Naive B cell (primary cell): ENCODE measurements at places on chromosomes 2 and 18. TPM values are rescaled to one million over a fixed set of nuclear protein-coding genes. Genes with fewer than 3 reads are reported as not detected.

DNA sequence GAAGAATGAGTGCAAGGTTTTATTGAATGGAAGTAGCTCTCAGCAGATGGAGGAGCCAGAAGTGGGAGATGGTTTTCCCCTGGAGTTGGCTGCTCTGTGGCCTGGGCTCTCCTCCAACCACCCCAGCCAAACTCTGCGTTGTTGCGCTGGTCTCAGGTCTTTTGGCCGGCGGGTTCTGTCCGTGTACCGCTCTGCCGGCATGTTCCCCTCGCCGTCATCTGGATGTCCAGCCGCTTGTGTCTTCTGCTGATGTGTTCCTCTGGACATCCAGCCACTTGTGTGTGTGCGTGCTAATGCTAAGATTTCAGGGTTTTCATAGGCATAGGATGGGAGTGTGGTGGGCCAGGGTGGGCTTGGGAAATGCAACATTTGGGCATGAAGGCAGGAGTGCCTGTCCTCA is 1311.3 kb upstream of the TMEFF2 start:
- H3K36me3 ChIP-seq: no peaks in the 10 kb centered on the region
- no peaks in the 10 kb centered on the region for H3K27me3 ChIP-seq
- no peaks in the 10 kb centered on the region for H3K4me1 ChIP-seq
- DNase-seq: no peak
- H3K4me3 ChIP-seq: no peak overlapping the region

GRCh38 chr18:55515941-55516710 is 71.9 kb downstream of the TCF4 start:
- no peaks in the 10 kb centered on the region for H3K36me3 ChIP-seq
- no peak overlapping the region for H3K4me3 ChIP-seq
- no peaks in the 10 kb centered on the region for H3K4me1 ChIP-seq
- no peak for DNase-seq

The NTSR2 gene
- polyA plus RNA-seq: not detected

The SPHKAP gene
- polyA plus RNA-seq: not detected

The ATOH8 gene
- not detected for polyA plus RNA-seq
